ENCODE measurements at places on chromosomes 6 and 20. TPM values are rescaled to one million over a fixed set of nuclear protein-coding genes. Genes with fewer than 3 reads are reported as not detected.

The TCP11 gene
- total RNA-seq: not detected

The CCNC gene
- 42.7 TPM for total RNA-seq

The CDSN gene
- not detected for total RNA-seq

The FAM184A gene
- 9.9 TPM for total RNA-seq

The PRRT1 gene
- total RNA-seq: 4.2 TPM

The DEF6 gene
- total RNA-seq: 4.0 TPM

GRCh38 chr6:40326714-40327421 is 260.3 kb downstream of the LRFN2 start:
- H3K4me1 ChIP-seq: peaks cover 8% of the 10 kb centered on the region
- DNase-seq: no peak
- H3K4me3 ChIP-seq: no peak overlapping the region

DNA sequence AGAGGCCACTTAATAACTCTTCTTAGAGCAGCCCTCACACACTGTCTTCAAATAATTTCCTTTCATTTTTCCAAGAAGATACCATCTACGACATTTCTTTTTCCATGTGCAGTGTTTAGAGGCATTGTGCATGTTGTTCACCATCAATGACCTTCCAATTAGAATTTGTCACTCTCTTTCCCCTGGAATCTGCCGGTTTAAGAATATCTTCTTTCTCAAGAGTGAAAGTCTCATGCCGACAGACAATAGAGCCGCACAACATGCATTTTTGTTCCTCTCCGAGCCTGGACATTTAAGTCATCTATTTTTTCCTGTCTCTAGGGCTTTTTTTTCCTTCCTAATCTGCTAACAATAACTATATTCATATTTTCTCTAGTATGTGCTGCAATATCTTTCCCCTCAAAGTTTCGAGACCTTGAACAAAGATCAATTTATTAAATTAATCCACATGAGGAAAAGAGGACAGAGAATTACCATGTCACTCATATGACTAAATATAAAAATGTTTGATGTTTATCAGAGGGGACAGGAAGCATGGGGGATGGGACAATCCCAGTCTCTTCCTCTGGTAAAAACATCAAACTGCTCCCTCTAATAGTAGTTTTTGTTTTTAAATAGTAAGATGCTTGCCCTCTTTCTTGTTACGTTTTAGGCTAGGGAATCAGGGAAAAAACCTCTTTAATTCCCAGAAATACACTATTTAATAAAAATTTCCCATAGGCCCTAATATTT is 893.4 kb downstream of the C6orf118 start:
- DNase-seq: no peak
- no peak overlapping the region for H3K4me3 ChIP-seq
- peak overlapping the region; percentile 16 for H3K27ac ChIP-seq

DNA sequence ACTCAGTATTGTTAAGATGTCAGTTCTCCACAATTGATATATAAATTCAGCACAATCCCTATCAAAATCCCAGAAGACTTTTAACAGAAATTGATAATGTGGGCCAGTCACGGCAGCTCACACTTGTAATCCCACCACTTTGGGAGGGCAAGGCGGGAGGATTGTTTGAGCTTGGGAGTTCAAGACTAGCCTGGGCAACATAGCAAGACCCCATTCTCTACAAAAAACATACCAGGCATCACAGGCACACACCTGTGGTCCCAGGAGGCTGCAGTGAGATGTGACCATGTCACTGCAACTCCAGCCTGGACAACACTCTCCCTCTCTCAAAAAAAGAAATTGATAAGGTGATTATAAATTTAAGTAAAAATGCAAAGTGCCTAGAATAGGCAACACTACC is 90.9 kb downstream of the PDSS2 start:
- no peak overlapping the region for H3K27ac ChIP-seq
- no peaks in the 10 kb centered on the region for H3K4me1 ChIP-seq

- no peaks in the 10 kb centered on the region for H3K27me3 ChIP-seq
- H3K27ac ChIP-seq: no peak overlapping the region
- DNase-seq: no peak
- peaks cover 6% of the 10 kb centered on the region for H3K4me1 ChIP-seq
Measured at GRCh38 chr6:43736211-43736786, 33.7 kb upstream of the VEGFA start.

DNA sequence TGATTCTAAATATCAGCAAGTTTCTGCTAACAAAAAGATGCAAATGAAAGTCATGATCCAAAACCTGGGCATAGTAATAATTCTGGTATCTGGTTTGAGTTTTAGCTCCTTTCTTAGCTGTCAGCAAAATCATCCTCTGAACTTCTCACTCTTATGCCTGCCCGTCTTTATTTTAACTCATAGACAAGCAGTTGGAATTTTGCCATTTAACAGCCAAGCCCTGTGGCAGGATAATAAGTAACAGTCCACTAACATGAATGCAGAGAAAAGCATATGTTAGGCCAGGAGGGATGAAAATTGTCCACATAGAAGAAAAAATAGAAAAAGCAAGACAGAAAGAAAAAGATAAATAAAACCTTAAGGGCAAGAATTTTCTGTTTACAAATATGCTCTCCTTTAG is 170.0 kb upstream of the LAMA2 start:
- no peak overlapping the region for H3K4me3 ChIP-seq
- no peak overlapping the region for H3K27ac ChIP-seq
- no peak for DNase-seq
- no peaks in the 10 kb centered on the region for H3K27me3 ChIP-seq

Data from esophagus muscularis mucosa (tissue), 4 donors.